Right lung (tissue), 10 donors: ENCODE measurements at places on chromosomes 5 and 9.

- no peak for DNase-seq
Measured at GRCh38 chr9:100108559-100108958, 9.5 kb downstream of the INVS start.

GRCh38 chr9:4349816-4350418, 50.0 kb upstream of the GLIS3 start:
- DNase-seq: no peak

DNA sequence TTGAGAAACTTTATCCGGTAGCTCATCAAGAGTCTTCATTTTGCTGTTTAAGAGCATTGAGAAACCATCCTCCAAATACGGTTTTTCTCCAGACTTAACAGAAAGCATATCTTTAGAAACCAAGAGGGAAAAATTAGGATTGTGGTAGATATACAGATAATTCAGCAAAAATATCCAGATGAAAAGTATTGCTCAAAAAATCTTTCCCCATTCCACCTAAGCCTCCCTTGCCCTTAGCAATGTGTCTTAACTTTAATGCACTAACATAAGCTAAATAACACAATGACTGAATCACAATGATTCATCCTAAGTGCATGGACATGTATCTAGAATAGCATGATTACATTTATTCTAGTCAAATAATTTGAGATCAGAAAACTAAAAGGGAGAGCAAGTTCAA, 130.3 kb upstream of the TARS1 start:
- DNase-seq: no peak

GRCh38 chr5:149447373-149448367, 68.6 kb upstream of the IL17B start:
- no peak for DNase-seq

DNA sequence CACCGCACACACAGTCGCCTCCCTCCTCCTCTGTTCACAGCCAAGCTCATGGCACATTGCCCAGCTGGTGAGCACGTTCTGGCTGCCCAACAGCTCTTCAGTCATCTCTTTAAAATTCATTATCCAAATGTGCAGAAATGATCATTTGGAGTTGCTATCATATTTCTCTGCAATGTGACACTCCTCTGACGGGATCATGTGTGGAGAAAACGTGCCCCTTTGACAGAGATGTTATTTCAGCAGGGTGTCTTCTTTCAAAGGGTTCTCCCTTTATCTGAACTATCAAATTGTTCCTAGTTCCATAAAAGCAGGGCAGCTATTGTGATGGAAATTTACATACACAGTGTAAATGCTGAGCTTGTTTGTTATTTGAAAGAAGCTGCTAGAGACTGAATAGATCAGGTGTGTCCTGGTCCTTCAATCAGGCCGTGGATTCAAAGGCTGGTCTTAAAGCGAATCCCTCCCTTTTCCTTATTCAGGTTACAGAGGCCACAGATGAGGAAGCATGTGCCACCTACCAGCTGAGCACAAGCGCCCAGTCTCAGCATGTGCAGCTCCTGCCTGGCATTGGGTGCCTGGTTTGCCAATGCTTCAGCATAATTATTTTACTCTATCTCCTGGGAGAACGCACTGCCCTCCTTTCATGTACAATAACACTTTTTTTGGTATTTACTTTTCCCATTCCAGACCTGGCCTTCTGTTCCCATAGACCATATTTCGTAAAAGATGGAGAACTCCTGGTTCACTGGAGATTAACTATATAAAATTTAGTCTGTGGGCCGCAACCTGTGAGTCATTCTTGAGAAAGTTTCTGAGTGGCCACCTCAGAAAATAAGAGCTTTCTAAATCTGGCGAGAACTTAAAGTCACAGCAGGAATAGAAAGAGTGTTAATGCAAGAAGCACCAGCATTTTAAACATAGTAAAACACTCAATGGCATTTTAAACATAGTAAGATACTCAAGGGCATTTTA, 433.7 kb downstream of the ENC1 start:
- DNase-seq: peak; percentile 46
